ENCODE measurements at places on chromosomes 7 and 10.

- peak; percentile 0 for DNase-seq
These were observed 290.8 kb downstream of the NXPH1 start for GRCh38 chr7:8724080-8724718.

GRCh38 chr10:113131613-113132261, 181.7 kb downstream of the TCF7L2 start:
- DNase-seq, result peak; percentile 83

GRCh38 chr7:1672851-1673486, 2.9 kb downstream of the ELFN1 start:
- no peak for DNase-seq

DNA sequence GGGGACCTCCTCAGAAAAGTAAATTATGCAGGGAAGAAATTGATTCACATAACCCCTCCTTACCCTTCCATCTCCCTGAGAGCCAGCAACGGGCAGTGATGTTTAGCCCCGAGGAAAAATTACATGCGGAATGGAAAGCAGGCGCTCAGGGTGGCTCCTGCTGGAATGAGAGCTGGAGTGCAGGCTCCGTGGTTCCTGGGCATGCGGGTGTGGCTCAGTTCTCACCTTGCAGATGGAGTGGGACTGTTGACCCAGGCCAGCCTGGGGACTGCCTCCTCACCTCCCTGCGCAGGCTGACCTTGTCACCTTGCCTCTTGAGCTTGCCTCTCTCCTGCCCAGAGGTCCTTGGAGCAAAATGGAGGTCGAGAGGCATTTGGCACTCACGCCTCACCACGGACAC, 83.3 kb upstream of the PPIF start:
- no peak for DNase-seq

- no peak for DNase-seq
These were observed 539.5 kb downstream of the SUGCT start for GRCh38 chr7:40674316-40674715.

DNA sequence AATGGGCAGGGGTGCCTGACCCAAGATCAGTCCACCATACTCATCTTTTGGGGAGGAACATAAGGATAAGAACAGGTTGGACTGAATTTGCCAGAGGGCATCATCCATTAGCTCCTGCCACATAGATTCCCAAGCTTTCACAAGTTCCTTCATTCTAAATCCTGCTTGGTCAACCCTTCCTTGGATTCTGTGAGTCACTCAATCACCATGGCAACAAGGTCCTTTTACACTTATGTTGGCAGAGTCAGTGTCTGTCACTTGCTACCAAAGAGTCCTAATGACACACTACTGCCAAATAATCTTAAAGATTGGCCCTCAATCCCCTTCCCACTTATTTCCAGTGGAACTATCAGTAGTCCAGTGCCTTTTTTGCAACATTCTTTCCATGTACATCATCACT, 5.0 kb upstream of the LGI1 start:
- DNase-seq, result peak; percentile 73

- DNase-seq, result no peak
These were observed 745.4 kb downstream of the PHTF2 start for GRCh38 chr7:78543976-78544375.

GRCh38 chr10:4057725-4058513, 272.9 kb upstream of the KLF6 start:
- DNase-seq, result no peak

DNA sequence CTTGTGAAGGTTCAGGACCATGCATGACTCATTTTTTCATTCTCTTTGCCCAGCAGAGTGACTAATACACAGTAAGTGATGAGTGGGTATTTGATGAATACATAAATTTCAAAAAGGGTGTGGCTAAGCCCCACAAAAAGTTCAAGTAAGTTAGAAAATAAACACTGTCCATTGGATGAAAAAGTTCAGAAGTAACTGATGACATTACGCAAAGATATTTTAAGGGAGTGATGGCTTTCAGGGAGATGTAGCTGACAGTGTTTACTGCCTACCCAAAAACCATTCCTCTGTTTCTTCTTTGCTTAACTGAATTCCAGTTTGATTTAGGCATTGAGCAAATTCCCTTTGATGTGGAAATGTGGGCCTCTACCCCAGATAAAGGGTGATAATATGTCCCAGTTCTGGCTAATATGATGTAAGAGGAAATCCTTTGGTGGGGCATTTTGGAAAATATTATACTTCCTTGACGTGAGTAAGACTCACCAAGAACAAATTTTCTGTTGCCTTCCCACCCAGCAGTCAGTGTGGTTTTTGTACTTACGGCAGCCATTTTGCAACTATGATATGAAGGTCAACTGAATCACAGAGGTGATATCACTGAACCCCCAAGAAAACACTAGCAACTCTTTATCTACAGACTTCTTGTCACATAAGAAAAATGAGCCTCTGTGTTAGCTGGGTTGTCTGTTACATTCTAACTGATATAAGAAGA, 29.0 kb upstream of the EBLN1 start:
- DNase-seq, result peak; percentile 79

DNA sequence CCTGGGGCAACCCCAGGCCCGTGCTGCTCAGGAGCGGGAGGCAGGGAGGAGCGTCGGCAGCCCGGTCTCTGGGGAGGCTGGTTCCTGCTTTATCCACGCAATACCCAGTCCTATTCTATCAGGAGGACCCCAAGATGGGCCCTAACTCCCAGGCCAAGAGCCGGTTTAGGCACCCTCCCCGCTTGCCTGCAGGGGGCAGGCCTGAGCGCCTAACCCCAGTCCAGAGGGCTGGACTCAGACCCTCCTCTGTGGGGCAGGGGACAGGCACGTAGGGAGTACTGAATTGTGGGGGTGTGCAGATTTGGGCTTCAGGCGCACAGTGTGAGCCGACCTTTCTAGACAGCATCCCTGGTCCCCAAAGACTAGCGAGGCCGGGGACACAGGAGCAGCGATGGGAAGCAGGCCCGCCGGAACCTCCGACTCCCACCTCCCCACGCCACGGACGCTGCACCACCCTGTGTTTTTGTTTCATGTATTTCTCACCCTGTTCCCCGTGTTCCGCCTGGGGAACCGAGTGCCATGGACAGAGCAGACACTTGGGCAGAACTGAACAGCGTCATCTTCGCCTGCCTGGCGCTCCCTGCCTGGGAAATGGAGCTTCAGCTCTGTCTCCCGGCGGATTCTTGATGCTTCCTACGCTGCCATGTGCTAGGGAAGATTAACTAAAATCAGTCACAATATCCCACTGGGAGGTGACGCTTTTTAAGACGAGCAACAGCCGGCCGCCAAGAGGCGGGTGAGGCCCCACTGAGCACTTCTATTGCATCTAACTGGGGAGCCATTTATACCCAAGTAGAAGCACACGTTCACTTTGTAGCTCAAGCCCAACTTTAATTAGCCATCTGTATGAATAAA, 5.3 kb downstream of the NUDT1 start:
- DNase-seq, result peak; percentile 23

- DNase-seq, result peak; percentile 30
These were observed 86.8 kb upstream of the ZMIZ1 start for GRCh38 chr10:78981970-78982281.

DNA sequence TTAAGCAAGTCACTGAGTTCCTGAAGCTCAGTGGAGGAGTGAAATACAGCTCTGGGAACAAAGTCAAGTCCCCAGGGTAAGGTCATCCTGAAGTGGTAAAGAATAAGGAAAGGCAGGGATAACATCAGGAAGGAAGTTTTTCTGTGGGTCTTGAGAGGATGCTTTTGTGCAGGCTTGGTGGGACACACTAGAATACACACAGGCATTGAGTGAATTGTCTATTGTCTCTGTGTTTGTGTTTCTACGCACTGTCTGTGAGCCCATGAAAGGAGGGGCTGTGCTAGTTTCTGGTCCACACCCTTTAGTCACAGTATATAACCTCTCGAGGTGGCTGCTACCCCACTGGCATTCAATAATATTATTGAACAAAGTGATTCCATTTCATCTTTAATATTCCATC, 95.8 kb upstream of the ABCB5 start:
- DNase-seq, result no peak

Measured in EL (cell line).